ENCODE measurements at places on chromosomes 2 and 18.
A peak's percentile ranks its signal among the peaks of the same experiment; 100 is the strongest.

GRCh38 chr2:171554991-171555615, 32.8 kb downstream of the CYBRD1 start:
- DNase-seq = no peak

DNA sequence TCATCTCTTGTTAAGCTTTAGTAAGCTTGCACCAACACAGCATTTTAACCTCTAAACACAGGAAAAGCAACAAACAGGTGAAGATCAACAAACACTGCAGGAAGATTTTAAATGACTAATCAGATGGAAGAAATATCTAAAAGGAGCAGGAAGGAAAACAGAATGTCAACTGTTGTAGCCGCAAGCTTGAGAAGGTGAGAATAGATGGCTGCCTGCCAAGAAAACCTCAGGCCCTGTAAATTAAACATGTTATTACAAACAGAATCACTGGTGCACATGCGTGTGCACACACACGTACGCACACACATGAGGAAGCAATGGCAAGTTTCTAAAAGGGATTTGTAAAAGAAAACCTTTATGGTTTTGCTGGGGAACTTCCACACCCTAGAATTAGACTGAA, 257.8 kb upstream of the GALNT5 start:
- peak; percentile 10 for DNase-seq

DNA sequence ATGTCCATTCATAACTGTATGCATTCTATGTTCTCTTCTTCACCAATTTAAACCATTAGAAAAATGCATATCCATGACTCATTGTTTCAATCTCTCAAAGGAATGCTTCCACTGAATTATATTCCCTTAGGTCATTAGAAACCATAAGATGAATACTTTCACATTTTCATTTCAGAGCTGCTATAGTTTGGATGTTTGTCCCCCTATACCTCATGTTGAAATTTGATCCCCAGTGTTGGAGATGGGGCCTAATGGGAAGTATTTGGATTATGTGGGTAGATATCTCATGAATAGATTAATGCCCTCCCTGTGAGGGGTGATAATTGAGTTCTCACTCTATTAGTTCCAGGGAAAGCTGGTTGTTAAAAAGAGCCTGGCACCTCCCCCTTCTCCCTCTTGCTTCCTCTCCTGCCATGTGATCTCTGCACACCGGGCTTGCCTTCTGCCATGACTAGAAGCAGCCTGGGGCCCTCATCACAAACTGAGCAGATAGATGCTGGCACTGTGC, 35.7 kb downstream of the THUMPD2 start:
- peak; percentile 44 for DNase-seq

DNA sequence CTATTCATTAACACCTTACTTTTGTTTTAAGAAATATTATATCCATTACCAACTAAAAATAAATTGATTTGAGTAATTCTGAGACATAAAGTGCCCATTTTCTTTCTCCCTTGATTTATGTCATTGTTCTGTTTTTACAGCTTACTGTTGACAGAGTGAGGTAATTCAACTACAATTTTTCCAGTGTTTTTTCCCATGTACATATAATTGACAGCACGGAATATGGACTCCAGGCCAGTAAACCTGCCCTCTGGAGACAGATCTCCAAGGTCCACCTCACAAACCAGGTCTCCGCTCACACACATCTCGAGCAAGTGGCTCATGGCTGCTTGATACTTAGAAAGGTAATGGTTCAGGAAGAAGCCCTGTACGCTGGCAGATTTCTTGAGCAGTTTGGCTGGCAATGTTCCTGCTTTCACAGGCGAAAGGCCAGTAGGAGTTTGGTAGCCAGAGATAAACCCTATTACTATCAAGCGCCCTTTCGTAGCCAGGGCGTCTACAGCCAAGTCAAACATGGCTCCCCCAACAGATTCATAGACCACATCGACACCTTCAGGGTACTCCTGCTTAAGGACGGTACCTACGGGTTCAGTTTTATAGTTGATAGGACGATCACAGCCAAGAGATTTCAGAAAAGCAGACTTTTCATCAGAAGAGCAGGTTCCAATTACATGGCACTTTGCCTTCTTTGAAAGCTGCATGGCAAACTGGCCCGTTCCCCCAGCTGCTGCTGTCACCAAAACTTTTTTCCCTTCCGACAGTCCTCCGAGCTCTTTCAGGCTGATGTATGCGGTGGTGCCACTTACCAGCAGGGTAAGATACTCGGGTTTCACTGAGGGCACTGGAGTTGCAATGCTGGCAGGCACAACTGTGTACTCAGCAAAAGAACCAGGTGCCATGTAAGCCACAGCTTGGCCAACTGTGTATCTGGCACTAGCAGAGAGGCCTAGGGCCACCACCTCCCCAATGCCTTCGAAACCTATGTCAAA, 7.4 kb downstream of the PTGR3 start:
- no peak for DNase-seq

DNA sequence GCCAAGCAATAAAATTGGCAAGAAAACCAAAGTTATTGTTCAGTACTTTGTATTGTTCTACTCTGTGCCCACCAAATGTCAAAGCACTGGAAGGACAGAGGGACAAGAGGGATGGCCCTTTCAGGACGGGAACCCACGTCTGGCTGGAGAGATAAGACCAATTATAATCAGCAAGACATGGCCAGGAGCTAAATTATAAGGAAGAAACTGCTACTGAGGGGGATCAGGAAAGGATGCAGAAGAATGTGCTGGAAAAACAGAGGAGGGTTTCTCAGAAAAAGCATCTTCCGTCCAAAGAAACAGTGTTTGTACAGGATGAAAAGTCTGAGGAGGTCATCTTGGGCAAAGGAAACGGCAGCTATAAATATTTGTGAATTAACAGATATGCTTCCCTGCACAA, 46.4 kb upstream of the NARS1 start:
- no peak for DNase-seq

- peak; percentile 46 for DNase-seq
Observed at GRCh38 chr2:190646780-190647522, 1.9 kb upstream of the NAB1 start.

- no peak for DNase-seq
Observed at GRCh38 chr2:186912979-186913378, 64.0 kb upstream of the ZSWIM2 start.
